ENCODE measurements at places on chromosomes 4 and X.

DNA sequence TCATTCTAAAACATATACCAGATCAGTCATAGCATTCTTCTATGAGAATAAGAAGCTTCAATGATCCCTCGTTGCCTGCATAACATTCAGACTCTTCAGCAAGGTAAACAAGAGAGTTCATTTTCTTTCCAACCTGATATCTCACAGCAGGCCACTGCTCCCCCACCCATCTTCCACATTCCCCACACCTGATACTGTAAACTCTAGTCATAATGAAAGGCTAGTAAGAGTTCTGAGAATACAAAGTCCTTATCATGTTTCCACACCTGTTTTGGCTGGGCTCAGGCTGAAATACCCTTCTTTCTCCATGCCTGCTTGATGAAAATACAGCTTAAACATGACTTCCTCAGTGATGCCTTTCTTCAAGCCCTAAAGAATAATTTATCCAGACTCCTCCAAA, 2.3 kb upstream of the AASDH start:
- DNase-seq: no peak

DNA sequence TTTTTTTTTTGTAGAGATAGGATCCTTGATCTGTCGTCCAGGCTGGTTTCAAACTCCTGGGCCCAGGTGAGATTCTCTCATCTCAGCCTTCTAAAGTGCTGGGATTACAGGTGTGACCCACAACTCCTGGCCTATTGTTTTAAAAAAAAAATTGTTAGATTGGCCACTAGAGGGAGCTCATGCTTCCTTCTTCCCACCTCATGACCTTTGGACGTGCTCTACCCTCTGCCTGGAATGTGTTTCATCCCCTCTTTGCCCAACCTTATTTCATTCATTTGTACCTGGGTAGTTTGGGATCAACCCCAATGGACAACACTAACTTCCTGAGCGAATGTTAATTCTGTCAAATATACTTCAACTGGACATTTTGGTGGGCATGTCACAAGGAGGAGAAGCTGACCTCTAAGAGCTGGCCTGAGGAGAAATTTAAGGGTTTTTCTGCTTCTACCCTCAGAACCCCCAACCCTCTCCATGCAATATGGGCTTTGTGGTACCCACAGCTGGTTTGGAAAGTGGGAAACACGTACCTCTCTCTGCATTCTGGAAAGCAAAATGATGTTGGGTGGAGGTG, 6.4 kb downstream of the PPEF2 start:
- no peak for DNase-seq

GRCh38 chrX:113849408-113849807, 734.5 kb upstream of the HTR2C start:
- no peak for DNase-seq

DNA sequence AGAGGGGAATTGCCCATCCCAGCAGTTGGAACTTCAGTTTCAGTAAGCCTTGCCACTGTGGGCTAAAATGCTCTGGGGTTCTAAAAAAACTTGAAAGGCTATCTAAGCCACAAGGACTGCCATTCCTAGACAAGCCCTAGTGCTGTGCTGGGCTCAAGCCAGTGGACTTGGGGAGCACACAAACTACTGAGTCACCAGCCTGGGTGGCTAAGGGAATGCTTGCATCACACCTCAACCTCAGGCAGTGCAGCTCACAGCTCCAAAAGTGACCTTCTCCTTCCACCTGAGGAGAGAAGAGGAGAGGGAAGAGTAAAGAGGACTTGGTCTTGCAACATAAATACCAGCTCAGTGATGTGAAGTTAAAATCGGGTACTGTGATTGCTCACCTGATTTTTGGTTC, 116.7 kb upstream of the GLRA2 start:
- no peak for DNase-seq

DNA sequence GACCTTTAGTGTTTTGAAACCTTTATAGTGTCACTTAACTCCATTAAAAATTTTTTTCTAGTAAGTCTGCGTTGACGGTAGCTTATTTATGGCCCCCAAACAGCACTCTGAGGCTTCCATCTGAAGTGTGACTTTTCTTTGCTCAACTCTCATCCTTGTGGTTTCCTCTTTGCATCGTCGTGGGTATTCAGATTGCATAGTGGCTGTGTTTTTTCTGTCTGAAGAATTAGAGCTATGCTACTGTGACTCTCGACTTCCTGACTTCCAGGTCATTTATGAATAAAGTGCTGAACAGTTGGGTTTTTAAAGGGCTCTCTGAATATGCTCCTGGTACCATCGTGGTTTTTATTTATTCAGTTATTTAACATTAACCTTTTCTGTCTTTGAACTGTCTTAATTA, 44.9 kb downstream of the JADE1 start:
- DNase-seq: no peak

- DNase-seq: no peak
Observed at GRCh38 chrX:70613295-70613694, 168.7 kb downstream of the DLG3 start.

GRCh38 chr4:183940864-183941263, 35.8 kb downstream of the STOX2 start:
- no peak for DNase-seq

- no peak for DNase-seq
Observed at GRCh38 chr4:158590824-158591223, 69.1 kb downstream of the RXFP1 start.

DNA sequence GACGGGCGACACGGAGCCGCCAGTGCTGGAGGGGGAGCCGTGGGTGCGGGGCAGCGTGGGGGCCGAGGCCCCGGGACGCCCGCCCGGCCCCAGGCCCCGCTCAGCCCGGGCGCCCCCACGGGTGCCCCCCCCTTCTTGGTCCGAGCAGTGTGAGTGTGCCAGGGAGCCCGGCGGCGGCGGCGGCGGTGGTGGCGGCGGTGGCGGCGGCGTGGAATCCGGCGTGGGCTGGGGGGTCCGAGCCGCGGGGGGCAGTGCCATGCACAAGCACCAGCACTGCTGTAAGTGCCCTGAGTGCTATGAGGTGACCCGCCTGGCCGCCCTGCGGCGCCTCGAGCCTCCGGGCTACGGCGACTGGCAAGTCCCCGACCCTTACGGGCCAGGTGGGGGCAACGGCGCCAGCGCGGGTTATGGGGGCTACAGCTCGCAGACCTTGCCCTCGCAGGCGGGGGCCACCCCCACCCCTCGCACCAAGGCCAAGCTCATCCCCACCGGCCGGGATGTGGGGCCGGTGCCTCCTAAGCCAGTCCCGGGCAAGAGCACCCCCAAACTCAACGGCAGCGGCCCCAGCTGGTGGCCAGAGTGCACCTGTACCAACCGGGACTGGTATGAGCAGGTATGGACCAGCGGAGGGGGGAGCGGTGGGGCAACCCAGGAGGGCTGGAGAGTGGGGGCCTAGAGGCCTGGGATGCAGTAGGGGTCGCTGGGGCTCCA, 466 bp downstream of the DLG3 start:
- no peak for DNase-seq

DNA sequence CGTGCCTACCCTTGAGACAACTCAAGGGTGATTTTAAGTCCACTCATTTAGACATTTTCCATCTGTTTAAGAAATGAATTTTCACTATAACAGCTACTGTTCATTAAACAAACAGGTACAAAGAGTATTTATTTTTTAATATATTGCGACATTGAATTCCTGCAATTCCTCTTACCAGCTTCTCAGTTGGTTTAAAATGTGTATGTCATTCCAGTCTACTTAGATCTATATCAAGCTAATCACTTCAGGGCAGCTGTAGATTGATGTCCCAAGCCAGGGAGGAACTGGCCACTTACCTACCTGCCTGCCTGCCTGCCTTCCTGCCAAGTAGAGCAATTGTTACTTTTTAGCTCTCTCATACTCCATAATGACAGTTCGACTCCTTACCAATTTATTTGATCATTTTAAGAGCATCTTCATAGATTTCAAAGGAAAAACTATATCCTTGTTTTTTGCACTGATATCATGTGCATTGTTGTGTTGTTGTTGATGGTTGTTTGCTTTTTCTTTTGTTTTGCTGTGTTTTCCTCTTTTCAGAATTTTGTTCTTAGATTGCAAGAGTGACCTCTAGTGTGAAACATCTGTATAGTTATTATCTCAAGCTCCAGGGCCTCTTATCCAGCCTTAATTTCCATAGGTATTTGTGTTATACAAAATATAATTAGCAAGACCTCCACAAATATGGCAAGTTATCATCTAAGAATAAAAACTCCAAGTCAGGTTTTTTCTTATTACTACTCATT, 120.9 kb upstream of the NRK start:
- DNase-seq: no peak

DNA sequence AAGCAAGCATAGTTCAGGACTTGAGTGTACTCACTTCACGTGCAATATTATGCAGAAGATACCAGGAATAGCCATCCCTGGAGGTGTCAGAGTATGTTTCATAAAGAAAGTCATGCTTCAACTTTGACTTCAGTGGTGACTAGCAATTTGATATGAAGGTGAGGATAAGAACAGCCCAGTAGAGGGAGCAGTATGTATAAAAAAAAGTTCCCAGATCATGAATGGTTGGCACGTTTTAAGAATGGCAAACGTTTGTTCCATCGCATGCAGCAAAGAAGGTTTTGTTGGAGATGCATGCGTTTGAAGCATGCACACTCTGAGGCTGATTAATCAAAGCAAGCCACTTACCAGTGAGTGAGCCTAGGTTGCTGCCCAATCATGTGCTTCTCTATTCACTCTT, 33.5 kb upstream of the SLITRK4 start:
- no peak for DNase-seq

DNA sequence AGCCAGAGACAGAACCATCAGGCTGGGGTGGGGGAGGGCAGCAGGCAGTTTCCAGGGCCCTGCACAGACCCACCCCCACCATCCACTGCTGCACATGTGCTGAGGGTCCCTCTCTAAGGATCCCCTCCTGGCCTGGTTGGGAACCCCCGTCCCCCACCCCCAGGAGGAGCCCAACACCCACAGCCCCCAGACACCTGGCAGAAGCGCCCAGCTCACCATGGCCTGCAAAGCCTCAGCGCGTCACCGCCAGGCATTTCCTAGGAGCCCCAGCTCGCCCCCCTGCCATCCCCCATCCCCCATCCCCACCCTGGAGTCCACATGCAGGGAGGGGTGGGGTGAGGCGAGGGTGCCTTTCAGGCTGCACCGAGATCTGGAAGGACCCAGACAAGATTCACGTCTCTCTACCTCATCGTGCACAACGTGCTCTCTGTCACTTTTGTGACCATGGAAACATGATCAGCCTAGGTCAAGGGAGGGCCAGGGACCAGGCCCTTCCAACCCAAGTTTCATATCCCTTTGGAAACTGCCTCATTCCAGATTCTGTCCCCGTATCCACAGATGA, 9.3 kb downstream of the MXD4 start:
- DNase-seq: no peak

Data from T-helper 2 cell (primary cell).